ENCODE measurements at places on chromosomes 1 and 21.

DNA sequence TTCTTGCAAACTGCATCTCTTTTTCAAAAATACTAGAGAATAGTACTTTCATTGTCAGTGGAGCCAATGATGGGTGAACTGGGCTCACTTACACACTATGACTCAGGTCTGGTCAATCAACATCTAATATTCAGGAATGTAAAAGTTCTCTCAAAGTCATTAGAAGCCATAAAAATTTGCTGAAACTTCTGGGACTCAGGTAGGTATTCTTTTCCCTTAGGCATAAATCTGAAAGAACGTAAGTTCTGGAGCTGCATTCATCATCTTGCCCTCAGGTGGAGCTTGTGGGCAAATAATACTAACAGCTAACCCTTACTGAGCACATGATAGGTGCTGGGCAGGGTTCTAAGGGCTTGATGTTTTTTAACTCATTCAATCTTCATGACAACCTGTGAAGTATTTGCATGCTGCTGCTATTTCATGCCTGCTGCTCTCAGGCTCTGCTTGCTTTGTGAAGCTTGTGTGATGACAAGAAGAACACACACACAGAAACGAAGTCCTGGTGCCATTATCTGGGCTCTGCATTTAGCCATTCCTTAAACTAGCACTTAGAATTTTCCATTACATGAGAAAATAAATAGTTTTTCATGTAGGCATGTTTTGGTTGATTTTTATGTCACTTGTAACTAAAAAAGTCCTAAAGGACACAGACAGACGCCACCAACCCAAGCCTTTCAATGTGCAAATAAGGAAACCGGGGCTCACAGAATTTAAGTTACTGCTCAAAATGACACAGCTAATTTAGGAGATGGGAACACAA is 394.2 kb upstream of the LYPLAL1 start:
- no peak for DNase-seq

DNA sequence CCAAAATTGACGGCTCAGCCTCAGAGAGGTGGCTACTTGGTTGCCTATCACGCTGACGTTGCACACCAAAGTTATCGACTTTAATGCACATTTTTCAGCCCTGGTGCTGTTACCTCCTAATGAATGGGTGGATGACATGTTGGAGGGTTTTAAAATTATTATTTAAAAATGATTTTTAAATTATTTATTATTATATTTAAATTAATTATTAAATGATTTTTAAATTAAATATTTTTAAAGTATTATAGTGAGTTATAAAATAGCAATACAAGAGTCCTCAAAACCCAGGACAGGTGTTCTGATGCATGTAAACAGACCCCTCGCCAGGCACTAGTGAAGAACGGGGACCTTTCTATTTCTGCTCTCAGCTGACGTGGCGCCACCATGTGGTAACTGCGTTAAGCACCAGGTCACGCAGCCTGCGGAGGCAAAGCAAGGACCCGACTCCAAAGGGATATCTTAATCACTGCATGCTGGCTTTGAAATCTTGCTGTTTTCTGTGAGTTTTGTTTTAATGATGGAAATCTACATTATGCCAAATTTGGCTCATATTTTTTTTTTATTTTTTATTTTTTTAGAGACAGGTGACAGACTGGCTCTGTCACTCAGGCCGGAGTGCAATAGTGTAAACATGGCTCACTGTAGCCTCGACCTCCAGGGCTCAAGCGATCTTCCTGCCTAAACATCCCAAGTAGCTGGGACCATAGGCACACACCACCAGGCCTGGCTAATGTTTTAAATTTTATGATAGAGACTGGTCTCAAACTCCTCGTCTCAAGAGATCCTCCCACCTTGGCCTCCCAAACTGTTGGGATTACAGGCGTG is 22.6 kb downstream of the CASP9 start:
- DNase-seq = peak; percentile 6

DNA sequence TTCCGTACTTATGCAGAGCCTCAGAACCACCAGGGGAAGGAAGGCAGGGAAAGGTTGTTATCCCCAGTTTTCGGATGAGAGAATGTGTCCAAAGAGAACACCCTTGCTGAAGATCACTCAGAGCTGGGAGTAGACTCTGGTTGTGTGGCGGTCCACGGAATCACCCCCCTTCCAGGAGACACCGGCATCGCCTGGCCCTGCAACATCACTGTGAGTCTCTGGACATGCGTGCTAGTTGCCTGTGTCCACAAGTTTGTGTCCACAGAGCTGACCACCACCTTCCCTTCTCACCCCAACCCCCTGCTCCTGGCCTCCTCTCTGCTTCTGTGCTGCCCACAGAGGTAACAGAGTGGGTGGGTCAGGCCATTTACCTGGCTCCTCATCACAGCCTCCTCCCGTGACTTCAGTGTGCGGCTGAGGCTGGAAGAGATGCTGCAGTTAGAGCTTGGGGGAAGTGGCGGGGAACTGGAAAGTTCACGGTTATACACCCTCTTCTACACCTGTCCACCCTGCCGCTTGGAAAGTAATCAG is 7.3 kb downstream of the MYBPH start:
- DNase-seq = no peak

DNA sequence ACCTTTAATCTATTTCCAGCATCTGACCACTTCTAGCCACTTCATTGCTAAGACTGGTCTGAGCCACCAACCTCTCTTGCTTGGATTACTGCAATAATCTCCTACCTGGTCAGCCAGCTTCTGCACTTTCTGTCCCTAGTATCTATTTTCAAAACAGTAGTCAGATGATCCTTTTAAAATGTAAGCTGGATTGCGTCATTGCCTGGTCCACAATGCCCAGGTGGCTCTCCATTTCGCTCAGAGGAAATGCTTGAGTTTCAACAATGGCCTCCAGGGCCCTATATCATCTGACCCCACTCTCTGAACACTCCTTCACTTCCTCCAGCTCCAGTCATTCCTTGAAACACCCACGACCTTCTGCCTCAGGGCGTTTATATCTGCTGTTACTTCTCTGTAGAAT is 2.3 kb downstream of the FYB2 start:
- DNase-seq = no peak

DNA sequence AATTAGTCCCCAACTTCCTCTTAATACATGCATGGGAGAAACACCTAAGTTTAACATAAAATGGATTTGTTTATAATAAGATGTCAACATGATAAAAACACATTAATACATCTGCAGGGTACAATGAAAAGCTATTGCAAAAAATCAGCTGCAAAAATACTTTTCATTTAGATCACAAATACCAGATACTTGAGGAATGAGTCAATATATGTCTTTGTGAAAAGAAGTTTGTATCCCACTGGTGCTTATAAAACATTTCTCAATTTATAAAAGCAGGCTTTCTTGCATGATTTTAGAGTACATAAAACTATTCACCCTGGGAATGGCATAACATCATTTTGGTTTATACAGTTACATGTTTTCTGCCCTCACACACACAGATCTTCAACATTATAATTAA is 18.6 kb upstream of the PRKAA2 start:
- DNase-seq = no peak

GRCh38 chr1:236835491-236835890 is 40.4 kb downstream of the MTR start:
- no peak for DNase-seq

DNA sequence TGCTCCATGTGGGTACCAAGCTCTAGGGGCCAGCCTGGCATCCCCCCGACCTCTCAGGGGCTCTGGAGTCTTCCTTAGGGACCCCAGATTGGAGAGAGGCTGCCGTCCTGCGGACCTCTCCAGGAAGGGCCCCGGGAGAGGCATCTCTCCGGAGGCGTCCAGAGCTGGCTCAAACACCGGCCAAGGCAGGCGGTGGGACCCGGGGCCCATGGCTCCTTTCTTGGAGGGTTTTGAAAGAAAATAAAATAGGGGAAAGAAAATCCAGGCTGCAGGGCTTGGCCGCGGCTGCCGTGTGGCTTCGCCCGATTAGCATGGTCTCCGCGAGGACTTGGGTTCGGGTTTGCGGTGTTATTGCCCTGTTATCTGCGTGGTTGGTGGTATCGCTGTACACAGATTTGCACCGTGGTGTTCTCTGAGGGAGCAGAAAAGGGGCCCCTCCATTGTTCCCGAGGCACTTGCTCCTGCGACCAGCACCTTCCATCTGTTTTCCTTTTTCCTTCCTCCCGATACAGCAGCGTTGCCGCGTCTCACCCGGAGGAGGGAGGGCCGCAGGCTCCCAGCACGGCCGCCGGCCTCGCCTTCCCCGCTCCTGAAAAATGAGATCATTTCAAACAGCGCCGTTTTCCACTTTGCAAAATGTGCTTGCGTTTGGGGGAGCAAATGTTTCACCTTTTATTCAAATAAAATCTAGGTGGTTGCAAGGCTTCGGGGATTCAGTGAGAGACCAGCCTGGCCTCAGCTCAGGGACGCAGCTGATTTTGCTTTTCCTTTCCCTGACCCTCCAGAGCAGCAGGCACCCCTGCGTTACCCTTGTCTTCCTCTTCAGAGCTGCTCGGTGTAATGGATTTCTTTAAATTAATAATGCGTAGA is 86.3 kb downstream of the PRDM16 start:
- no peak for DNase-seq

DNA sequence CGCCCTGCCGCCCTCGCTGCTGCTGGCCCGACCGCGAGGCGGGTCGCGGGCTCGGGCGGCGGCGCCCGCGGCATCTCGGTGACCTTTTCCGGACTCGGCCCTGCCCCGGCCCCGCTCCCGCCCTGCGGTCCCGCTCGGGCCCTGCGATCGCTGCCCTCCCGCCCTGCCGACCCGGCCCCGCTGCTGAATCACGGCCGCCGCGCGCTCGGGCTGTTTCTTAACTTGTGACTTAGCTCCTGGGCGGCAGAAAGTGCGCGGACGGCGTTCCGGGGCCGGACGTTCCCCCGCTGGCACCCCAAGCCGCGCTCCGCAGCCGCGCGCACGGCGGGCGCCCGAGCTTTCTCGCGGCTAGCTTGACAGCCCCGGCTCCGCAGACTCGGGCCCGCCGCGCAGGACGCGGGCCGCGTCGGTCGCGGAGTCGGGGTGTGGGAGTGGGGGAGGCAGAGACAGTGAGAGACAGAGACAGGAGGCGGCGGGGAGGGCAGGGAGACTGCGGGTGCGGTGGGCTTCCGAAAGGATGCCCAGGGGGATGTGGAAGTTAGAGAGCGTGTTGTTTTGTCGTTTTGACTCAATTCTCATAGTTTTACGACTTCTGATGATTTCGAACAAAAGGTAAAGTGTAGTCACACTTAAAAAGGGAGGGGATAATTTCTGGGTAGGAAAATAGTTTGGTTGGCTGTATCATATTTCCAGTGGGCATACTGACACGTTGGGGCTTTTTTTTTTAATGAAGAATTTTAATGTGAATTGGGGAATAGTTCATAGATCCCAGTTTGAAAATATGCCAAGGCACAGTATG is 49.8 kb downstream of the PRDM2 start:
- DNase-seq = peak; percentile 37

DNA sequence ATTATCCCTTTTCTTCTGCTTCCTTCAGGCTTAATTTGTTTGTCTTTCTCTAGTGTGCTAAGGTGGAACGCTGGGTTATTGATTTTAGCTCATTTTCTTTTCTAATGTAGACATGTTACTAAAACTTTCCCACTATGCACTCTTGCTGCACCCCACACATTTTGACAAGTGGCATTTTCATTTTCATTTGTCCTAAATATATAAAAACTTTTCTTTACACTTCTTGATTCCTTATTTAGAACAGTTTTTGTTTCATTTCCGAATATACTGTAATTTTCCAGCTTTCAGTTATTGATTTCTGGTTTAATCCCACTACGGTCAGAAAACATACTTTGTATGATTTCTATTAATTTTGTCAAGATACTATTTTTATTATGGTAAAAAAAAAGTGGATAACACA is 25.3 kb downstream of the SH3BP5L start:
- no peak for DNase-seq

DNA sequence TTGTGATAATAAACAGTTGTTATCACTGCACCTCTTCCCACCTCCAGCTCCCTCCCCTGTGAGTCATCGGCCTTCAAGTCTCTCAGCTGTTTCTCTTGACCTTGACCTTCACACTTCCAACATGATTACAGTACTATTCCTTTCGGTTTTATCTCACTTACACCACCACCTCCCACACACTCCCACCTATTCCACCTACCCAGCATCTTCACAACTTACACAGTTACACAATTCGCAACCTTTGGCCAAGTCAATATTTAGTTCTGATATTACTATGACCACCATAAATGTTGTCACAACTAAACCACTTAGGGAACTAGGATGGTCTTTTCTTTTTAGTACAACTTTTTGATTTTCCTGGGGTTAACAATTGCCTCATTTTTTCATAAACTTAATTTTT is 60.2 kb downstream of the RIPK4 start:
- DNase-seq = no peak

DNA sequence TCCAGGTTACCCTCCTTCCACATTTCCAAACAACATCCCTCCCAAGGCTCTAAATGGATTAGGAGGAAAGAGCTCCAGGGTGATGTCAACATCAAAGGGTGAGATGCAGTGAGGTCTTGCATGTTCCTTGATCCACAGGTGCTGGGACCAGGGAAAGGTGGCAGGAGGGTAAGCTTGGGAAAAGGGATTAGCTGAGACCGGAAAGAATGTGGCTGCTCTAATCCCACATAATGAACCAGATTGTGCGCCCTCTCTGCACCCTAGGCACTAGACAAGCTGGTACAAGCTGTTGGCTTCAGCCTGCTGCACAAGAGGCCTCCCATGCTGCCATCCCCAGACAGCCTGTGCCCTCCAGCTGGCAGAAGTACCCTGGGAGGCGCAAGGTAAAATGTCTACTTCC is 34.9 kb downstream of the PLXNA2 start:
- DNase-seq = no peak

DNA sequence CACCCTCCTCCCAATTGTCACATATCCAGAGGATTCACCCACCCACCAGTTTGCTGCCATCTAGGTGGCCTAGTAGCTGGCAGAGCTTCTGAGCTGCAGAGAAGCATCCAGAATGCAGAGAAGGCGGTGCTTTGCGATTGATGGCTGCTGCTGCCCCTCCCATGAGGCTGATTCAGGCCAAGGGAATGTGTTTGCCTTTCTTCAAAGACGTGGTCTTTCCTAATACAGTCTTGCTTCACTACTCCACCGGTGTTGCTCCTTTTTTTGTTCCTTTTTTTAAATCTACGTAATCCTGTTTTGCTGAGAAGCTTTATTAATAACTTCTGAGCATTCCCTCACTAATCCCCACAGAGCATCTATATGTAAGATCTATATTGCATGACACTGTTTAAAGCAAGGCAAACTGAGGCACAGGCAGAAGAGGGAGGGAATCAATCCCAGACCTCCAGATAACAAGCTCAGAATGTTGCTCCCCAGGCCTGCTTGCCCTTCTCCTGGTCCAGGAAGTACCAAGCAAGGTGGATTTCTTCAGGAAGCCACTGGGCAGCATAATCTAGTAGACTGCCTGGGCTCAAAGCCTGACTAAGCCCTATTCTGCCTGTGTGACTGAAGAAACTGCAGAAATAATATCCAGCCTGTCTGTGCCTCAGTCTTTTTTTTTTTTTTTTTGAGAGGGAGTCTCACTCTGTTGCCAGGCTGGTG is 275.5 kb upstream of the FMN2 start:
- no peak for DNase-seq

GRCh38 chr1:47477595-47478080 is 39.8 kb downstream of the FOXD2 start:
- no peak for DNase-seq

DNA sequence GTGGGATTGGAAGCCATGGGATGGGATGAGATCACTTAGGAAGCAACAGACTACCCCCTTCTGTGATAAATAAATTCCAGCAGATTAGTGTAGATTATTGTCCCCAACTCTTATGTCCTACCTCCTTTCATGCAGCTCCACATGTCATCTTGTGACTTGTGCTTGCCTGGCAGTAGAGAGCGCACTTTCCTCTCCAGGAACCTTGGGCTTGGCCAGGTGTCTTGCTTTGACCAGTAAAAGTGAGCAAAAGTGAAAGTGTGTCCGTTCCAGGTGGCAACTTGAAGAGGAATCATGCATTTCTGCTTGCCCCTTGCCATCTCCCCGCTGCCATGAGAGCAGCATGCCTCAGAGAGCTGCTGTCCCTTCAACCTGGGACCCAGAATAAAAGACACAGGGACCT is 122.9 kb upstream of the ERG start:
- no peak for DNase-seq
